Thymus (tissue), 14 donors: ENCODE measurements at places on chromosomes 5 and 9. TPM values are rescaled to one million over a fixed set of nuclear protein-coding genes. Genes with fewer than 3 reads are reported as not detected.

- H3K4me1 ChIP-seq = no peaks in the 10 kb centered on the region
- no peak overlapping the region for H3K4me3 ChIP-seq
- no peaks in the 10 kb centered on the region for H3K27me3 ChIP-seq
- no peak for DNase-seq
- H3K36me3 ChIP-seq = no peaks in the 10 kb centered on the region
Measured at GRCh38 chr5:148898413-148899075, 72.1 kb downstream of the ADRB2 start.

- no peaks in the 10 kb centered on the region for H3K27me3 ChIP-seq
- DNase-seq = no peak
- peaks cover 4% of the 10 kb centered on the region for H3K36me3 ChIP-seq
- H3K4me1 ChIP-seq = no peaks in the 10 kb centered on the region
Measured at GRCh38 chr5:78547731-78548615, 100.6 kb downstream of the LHFPL2 start.

DNA sequence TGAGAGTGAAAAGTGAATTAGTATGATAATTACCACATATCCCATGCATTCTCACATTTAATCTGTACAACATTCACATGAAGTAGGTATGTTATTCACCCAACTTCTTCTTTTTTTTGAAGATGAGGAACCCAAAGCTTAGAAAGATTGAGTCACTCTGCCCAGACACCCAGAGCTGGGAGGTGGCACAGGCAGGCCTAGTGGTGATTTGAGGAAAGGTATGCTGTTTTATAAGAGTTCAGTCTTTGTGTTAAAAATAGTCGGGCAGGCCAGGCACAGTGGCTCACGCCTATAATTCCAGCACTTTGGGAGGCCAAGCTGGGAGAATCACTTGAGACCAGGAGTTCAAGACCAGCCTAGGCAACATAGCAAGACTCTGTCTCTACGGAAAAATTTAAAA lies 285.3 kb downstream of the NR3C1 start:
- no peaks in the 10 kb centered on the region for H3K27me3 ChIP-seq
- H3K4me1 ChIP-seq = no peaks in the 10 kb centered on the region
- no peaks in the 10 kb centered on the region for H3K36me3 ChIP-seq
- DNase-seq = no peak

- DNase-seq = no peak
- no peaks in the 10 kb centered on the region for H3K27me3 ChIP-seq
- H3K4me3 ChIP-seq = no peak overlapping the region
- no peaks in the 10 kb centered on the region for H3K36me3 ChIP-seq
- H3K4me1 ChIP-seq = no peaks in the 10 kb centered on the region
- no peak overlapping the region for H3K27ac ChIP-seq
Measured at GRCh38 chr9:75672478-75672877, 218.0 kb upstream of the PCSK5 start.

- H3K4me3 ChIP-seq = no peak overlapping the region
- H3K36me3 ChIP-seq = no peaks in the 10 kb centered on the region
- H3K4me1 ChIP-seq = no peaks in the 10 kb centered on the region
- DNase-seq = no peak
Measured at GRCh38 chr5:4563400-4563799, 576.7 kb upstream of the ADAMTS16 start.

GRCh38 chr9:34176089-34176488 lies 2.8 kb upstream of the UBAP1 start:
- no peaks in the 10 kb centered on the region for H3K27me3 ChIP-seq
- H3K27ac ChIP-seq = no peak overlapping the region
- DNase-seq = no peak
- H3K4me1 ChIP-seq = peaks cover 3% of the 10 kb centered on the region
- no peaks in the 10 kb centered on the region for H3K36me3 ChIP-seq
- no peak overlapping the region for H3K4me3 ChIP-seq

DNA sequence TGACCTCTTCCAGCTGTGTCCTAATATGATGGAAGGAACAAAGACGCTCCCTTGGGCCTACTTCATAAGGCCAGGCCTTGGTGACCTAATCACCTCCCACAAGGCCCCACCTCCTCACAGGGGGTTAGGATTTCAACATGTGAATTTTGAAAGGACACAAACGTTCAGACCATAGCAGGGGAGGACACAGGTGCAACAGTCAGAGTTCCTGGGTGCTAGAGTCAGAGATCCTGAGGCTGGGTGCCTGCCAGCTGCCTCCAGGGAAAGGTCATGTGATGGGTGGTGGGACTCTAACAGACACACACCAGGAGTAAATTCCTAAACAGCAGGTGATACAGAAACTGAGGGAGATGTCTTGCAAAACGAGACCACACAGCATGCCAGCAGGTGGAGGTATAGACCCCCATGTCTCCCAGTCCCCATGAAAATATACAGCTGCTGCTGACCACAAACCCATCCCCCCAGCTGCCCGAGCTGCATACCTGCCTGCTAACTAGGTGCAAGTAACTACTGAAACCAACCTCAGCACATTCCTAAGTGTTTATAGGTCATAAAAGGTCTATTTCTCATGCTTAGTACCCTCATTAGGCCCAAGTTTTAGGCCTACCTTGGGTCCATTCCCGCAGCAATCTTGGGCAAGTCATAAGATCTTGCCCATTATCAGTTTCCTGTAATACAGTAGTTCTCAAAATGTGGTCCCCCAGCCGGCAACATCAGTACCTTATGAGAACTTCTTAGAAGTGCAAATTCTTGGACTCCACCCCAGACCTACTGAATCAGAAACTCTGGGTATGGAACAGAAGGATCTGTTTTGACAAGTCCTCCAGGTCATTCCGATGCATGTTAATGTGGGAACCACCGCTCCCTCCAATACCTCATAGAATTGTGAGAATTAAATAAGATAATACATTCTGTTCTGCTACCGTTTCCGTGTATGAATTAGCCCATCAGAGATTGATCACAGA lies 245.3 kb downstream of the ENC1 start:
- DNase-seq = peak; percentile 45
- H3K27ac ChIP-seq = peak overlapping the region; percentile 79
- peaks cover 3% of the 10 kb centered on the region for H3K4me1 ChIP-seq
- no peaks in the 10 kb centered on the region for H3K27me3 ChIP-seq

DNA sequence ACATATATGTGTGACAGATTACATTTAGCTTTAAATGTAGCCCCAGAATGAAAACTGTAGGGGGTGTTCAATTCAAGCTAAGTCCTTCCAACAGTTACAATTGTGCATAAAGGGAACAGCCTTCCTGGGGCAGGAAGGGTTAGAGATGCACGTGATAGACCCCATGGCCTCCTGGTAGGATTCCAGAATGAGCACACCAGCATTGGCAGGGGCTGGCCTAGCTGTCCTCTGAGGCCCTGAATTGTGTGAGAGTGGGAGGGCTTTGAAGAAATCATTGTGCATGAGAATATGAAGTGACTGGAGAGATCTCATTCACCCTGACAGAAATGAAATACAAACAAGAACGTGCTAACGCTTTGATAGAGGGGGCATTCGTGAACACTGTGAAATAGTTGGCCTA lies 663.8 kb upstream of the KLF4 start:
- H3K4me3 ChIP-seq = no peak overlapping the region
- no peak overlapping the region for H3K27ac ChIP-seq
- DNase-seq = no peak
- no peaks in the 10 kb centered on the region for H3K27me3 ChIP-seq
- no peaks in the 10 kb centered on the region for H3K4me1 ChIP-seq
- no peaks in the 10 kb centered on the region for H3K36me3 ChIP-seq

DNA sequence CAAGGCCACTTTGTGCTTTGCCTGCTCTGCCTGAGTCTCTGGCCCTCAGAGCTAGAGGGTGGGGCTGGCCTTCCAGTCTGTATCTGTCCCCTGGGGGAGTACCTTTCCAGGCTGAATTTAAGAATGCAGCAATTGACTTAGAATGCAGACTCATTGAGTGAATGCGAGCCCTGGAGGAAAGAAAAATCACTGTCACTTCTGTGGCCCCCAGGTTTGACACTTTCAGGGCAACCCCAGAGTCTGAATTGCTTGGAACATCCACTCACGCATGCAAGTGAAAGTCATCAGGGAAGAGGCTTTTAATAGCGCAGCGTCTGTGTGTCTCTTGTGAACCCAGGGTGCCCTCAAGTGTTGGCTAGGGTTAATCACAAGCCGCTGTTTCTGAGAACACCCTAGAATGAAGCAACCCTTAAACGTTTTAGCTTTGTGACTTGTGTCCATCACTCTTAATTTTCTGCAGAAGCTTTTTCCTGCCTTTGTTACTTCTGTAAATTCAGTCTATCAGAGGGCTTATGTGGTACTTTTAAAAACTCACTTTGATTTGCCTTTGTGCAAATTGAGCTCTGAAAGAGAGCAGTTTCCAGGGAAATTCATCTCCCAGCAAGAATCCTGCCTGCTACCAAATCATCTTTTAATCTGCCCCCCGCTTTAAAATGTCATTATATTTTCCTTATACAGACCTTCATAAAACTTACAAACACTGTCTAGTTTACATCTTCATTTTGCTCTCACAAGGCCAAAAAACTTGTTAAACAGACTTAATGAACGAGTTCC lies 146.8 kb upstream of the IQGAP2 start:
- H3K4me1 ChIP-seq = no peaks in the 10 kb centered on the region
- H3K4me3 ChIP-seq = no peak overlapping the region
- no peak overlapping the region for H3K27ac ChIP-seq
- no peaks in the 10 kb centered on the region for H3K27me3 ChIP-seq

GRCh38 chr5:87103616-87104287 lies 163.9 kb upstream of the RASA1 start:
- DNase-seq = no peak
- H3K27ac ChIP-seq = no peak overlapping the region
- H3K36me3 ChIP-seq = no peaks in the 10 kb centered on the region
- no peaks in the 10 kb centered on the region for H3K27me3 ChIP-seq
- no peaks in the 10 kb centered on the region for H3K4me1 ChIP-seq

DNA sequence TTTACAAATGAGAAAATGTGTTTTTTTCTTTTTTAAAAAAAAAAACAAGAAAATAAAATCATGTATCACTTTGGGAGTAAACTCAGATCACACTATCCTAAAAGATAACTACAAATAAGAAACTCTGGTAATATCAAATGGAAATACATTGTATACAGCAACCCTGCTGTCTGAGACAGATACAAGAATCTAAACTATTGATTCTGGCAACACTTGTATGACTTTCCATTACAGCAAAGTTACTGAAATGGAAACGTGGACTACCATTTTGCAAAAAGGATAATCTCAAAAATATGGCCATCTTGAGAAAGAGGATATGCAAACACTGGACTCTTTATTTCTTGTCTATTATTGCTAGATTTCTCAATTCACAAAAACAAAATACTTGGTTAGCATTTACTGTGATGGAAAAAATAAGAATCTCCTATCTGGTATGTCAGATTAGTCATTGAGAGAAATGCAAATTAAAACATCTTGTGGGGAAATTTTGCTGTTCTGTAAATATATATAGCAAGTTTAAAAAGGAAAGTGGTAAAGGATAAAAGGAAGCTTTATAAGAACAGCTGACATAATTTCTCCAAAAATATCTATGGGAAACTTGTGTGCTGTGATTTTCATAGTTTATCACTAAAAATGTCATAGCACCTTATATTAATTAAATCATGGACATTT lies 112.9 kb upstream of the FER start:
- no peak overlapping the region for H3K27ac ChIP-seq
- no peaks in the 10 kb centered on the region for H3K36me3 ChIP-seq
- DNase-seq = no peak
- no peaks in the 10 kb centered on the region for H3K4me1 ChIP-seq
- H3K4me3 ChIP-seq = no peak overlapping the region
- no peaks in the 10 kb centered on the region for H3K27me3 ChIP-seq

DNA sequence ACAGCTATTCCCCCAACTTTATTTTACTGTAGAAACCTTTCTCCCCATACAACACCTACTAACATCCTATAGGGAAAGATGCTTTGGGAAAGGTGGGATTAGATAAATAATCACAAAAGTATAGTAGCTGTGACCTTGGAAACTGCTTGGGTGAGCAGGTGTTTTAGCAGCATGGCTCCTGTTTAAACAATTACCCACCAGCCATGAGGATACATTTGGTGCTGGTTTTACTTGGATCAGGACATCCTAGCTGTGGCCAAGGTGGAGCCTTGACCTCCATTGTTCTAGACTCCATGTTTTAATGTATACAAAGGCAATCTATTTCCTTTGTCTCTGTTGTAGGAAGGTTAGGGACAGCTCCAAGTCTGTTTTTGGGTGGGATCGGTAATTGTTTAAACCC lies 56.8 kb upstream of the ALDH1B1 start:
- no peaks in the 10 kb centered on the region for H3K27me3 ChIP-seq
- no peak for DNase-seq
- H3K4me3 ChIP-seq = no peak overlapping the region
- no peaks in the 10 kb centered on the region for H3K4me1 ChIP-seq
- H3K36me3 ChIP-seq = no peaks in the 10 kb centered on the region
- no peak overlapping the region for H3K27ac ChIP-seq

- no peaks in the 10 kb centered on the region for H3K27me3 ChIP-seq
- peaks cover 33% of the 10 kb centered on the region for H3K36me3 ChIP-seq
- H3K4me1 ChIP-seq = peaks cover 33% of the 10 kb centered on the region
- DNase-seq = no peak
- no peak overlapping the region for H3K4me3 ChIP-seq
Measured at GRCh38 chr9:90842996-90843395, 41.4 kb downstream of the SYK start.

- no peak for DNase-seq
- no peak overlapping the region for H3K27ac ChIP-seq
- no peaks in the 10 kb centered on the region for H3K36me3 ChIP-seq
- no peaks in the 10 kb centered on the region for H3K4me1 ChIP-seq
Measured at GRCh38 chr5:21807953-21808352, 1045.2 kb downstream of the CDH12 start.

GRCh38 chr9:96148634-96149532 lies 153.1 kb downstream of the HSD17B3 start:
- DNase-seq = no peak
- no peak overlapping the region for H3K4me3 ChIP-seq
- H3K4me1 ChIP-seq = peaks cover 31% of the 10 kb centered on the region
- no peaks in the 10 kb centered on the region for H3K27me3 ChIP-seq

GRCh38 chr5:149793256-149793550 lies 63.1 kb downstream of the PPARGC1B start:
- H3K36me3 ChIP-seq = no peaks in the 10 kb centered on the region
- H3K4me3 ChIP-seq = no peak overlapping the region
- H3K27me3 ChIP-seq = no peaks in the 10 kb centered on the region
- no peak overlapping the region for H3K27ac ChIP-seq
- no peak for DNase-seq
- H3K4me1 ChIP-seq = peaks cover 6% of the 10 kb centered on the region

- no peaks in the 10 kb centered on the region for H3K36me3 ChIP-seq
- DNase-seq = no peak
- no peak overlapping the region for H3K4me3 ChIP-seq
Measured at GRCh38 chr9:96559339-96559943, 60.2 kb downstream of the CDC14B start.

- no peak overlapping the region for H3K4me3 ChIP-seq
- no peaks in the 10 kb centered on the region for H3K36me3 ChIP-seq
Measured at GRCh38 chr5:152290181-152290580, 114.9 kb downstream of the NMUR2 start.

GRCh38 chr9:114452219-114453165 lies 52.8 kb downstream of the WHRN start:
- H3K27ac ChIP-seq = peak overlapping the region; percentile 83
- no peak for DNase-seq
- H3K4me3 ChIP-seq = no peak overlapping the region
- H3K4me1 ChIP-seq = peaks cover 17% of the 10 kb centered on the region

The FER gene
- 8.8 TPM for total RNA-seq

The FOXD4L3 gene
- 0.94 TPM for total RNA-seq

The GCNT4 gene
- 22.9 TPM for total RNA-seq

The DNM1 gene
- total RNA-seq = 0.94 TPM

The MARCOL gene
- not detected for total RNA-seq

The MCTP1 gene
- 20.2 TPM for total RNA-seq

The ENC1 gene
- 5.9 TPM for total RNA-seq

The RFK gene
- total RNA-seq = 17.0 TPM

The DIMT1 gene
- total RNA-seq = 17.1 TPM

The FAM81B gene
- total RNA-seq = 0.14 TPM

The IL13 gene
- total RNA-seq = 0.42 TPM

The GGTA1 gene
- total RNA-seq = 7.9 TPM

The SLC6A18 gene
- total RNA-seq = not detected

The TMEM174 gene
- total RNA-seq = not detected
